ENCODE measurements at places on chromosomes 5 and 9.

- DNase-seq, result no peak
Measured at GRCh38 chr9:89928106-89928505, 323.3 kb downstream of the GADD45G start.

DNA sequence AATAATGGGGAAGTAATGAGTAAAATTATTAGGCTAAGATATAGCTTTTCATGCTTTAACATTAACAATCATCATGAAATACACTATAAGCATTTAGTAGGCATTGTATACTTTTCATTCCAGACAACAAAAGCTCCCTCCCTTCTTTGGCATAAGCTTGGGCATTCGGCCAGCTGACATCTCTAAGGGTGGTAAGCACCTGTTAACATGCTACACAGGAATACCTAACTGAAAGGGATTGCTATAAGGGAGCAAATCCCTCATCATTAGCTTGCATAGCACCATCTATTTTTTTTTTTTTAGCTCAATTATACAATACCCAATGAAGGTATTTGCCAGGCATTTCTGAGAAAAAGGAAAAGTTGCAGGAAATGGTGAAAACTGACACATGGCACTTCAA, 16.6 kb downstream of the STRBP start:
- peak; percentile 29 for DNase-seq

DNA sequence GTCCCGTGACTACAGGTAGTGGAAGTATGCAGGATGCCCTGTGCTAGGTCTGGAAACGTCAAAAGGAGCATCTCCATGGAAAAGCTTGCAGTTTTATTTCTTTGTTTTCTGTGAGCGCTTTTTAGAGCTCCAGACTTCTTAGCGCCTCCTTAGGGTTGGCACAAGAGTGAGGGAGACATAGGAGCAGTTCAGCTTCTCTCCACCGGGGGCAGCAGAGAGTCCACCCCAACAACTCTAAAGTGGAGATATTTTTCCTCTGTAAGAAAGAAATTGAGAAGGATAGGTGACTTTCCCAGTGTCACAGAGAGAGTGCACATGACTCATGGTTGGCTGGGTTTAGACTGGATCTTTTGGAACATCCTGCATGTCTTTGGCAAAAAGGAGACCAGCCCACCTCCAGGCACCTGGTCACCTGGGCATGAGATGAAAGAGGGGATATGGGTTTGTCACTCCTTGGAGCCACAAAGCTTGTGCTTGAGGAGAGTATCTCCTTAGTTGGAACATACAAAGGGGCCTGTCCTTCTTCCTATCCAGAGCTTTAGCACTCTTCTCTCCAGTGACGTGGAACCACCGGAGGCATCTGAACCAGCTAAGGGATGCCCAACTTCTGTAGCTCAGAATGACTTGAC, 637.7 kb downstream of the SEMA5A start:
- peak; percentile 46 for DNase-seq

GRCh38 chr9:134847752-134848432, 32.7 kb upstream of the FCN2 start:
- peak; percentile 56 for DNase-seq

- DNase-seq, result no peak
Measured at GRCh38 chr9:134834217-134834956, 46.2 kb upstream of the FCN2 start.

DNA sequence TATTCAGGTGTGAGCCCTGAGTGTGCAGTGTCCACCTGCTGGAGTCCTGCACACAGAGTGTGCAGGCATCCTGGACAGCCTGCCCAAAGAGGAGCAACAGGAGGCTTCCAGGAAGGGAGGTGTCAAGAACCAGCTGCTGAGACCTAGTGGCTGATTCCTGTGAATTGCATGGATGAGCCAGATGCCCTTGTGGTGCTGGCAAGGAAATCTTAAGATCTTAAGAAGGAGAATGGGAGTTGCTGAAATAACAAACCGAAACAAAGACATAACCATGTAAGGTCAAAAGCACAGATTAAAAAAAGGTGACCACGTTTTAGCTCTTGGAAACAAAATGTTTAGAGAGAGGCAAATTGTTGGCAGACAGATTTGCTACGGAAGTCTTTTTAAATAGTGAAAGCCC, 29.3 kb upstream of the RPS23 start:
- DNase-seq, result no peak

DNA sequence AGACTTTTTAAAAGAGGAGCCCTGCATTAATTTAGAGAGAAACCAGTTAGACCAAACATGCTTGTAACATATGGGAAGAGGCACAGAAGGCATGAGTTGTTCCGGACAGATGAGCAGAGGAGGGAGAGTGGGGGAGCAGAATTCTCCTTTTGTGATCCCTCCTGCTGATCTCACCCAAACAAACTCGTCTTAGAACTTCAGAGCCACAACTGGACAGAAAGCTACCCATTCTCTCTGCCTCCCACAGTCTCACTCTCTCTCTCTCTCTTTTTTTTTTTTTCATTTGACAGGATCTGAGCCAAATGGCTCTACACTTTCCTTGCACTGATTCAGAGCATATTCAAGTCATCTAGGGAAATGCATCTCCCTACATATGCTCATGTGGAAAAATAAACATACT, 196.0 kb upstream of the PAPPA start:
- DNase-seq, result no peak

- peak; percentile 92 for DNase-seq
Measured at GRCh38 chr5:138953387-138954256, 78.5 kb upstream of the LRRTM2 start.

DNA sequence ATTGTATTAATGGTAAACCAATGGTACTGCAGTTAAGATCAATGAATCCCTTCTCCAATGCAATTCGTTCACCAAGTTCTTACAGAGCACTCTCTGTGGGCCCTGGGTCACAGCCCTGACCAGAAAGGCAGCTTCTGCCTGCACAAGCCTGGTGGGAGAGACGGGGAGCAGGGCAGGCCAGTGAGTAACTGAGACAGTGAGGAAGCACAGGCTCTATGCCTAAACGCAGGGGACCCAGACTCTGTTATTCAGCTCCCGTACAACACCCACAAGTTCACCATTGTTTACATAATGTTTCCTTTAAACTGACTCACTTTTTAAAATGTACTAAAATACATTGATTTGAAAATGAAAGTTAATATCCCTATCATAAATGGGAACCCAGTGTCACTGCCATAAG, 40.5 kb upstream of the CTSL start:
- DNase-seq, result no peak

DNA sequence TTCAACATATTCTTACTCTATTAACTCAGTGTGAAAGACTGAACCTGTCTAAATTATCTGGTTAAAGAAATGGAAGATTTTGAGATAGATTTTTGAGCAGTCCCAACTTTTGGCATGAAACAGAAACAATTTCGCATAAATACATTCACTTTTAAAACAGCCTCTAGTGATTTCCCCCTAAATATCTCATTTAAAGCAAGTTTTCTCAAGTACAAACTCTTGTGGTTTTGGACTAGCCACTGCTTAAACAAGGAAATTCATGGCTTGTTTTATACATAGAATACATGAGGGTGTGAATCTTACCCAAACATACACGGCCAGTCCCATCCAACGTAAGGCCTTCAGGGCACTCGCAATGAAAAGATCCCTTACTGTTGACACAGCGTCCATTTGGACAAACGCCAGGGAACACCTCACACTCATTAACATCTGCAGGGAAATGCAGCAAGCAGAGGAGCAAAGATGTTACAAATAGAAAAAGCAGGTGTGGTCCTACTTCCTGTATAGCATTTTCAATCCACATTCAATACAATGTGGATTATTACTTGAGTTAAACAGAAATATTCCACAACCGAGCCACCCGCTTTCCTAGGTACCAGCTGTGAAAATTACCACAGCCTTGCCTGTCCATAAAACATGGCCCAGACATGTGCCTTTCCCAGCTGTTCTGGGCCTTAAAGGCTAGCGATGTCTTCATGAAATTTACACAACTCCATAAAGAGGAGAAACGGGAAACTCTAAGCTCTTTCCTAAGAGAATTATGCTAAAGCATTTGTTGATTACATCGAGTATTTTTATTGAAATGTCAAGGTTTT, 188.8 kb downstream of the FBN2 start:
- peak; percentile 71 for DNase-seq

DNA sequence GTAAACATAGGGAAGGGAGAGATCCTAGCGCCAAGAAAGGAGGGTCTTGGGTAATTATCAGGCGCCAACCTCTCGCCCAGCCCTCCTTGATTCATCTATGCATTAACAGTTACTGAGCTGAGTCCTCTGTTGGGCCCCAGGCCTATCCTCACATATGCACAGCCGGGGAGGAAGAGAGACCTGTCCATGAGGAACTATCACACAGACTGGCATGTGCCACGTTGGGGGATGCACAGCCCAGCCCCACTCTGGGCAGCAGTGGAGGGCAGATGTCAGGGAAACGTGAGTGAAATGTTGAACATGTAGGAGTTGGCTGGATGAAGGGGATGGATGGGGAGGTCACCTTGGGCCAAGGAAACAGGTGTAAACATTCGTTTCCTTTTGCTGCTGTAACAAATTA, 18.8 kb upstream of the ENHO start:
- no peak for DNase-seq

GRCh38 chr5:17221843-17222636, 4.6 kb downstream of the BASP1 start:
- DNase-seq, result peak; percentile 17

- no peak for DNase-seq
Measured at GRCh38 chr9:21830589-21830988, 28.2 kb downstream of the MTAP start.

- no peak for DNase-seq
Measured at GRCh38 chr5:123438244-123438643, 15.0 kb upstream of the CEP120 start.

- DNase-seq, result no peak
Measured at GRCh38 chr5:1017691-1018455, 9.3 kb downstream of the NKD2 start.

GRCh38 chr9:37679649-37680402, 29.1 kb downstream of the FRMPD1 start:
- DNase-seq, result no peak

GRCh38 chr9:78874061-78874460, 577.1 kb downstream of the PSAT1 start:
- DNase-seq, result no peak

- no peak for DNase-seq
Measured at GRCh38 chr9:133773889-133774655, 35.9 kb upstream of the SARDH start.

GRCh38 chr5:161167016-161167767, 315.2 kb upstream of the ATP10B start:
- peak; percentile 4 for DNase-seq

GRCh38 chr5:171419688-171420430, 412 bp downstream of the FGF18 start:
- peak; percentile 73 for DNase-seq

DNA sequence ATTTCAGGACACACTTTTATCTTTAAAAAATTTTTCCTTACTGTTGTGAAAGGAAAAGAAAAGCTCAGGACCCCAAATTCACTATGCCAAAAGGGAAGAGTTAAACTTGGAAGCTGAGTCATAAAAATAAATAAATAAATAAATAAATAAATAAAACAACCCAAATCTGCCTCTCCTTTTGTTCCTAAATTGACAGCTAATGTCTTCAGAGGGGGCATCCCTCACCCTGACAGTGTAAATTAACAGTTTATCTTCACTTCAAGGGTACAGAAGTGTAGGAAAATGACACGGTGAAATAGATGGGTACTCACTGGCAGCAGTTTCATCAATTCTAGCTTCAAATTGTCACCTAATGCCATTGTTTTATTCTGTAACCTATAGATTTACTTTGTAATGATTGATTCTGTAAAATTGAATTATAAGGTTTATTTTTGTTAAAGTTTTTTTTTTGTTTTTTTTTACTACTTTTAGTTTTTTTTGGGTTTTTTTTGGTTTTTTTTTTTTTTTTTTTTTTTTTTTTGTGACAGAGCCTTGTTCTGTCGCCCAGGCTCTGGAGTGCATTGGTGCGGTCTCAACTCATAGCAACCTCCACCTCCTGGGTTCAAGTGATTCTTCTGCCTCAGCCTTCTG, 18.5 kb upstream of the ANXA1 start:
- no peak for DNase-seq

DNA sequence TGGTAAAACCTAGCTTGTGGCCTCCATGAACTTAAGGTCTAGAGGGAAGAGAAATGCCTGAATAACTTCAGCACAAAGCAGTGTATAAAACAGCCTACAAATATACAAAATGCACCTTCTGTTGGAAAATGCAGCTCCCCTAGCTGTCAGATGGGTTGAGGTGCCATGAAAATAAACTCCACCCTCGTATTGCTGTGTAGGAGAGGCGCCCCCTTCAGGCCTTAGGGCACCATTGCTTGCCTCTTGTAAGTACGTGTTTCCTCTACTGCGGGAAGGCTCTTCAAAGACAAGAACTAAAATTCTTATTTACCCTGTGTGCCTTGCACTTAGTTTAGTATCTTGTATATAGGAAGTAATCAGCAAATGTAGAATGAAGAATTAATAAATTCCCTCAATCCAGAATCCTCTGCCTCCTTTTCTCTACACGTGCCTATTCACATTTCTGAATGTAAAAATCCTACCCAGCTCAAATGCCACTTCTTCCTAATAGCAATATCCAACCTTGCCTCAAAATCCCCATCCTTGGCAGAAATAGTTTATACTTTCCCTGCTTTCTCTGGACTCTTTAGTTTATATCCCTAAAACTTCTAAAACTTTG, 393.7 kb upstream of the PDE4D start:
- DNase-seq, result peak; percentile 81

GRCh38 chr5:39605588-39606575, 181.1 kb upstream of the DAB2 start:
- no peak for DNase-seq

GRCh38 chr9:87433853-87434252, 63.8 kb upstream of the DAPK1 start:
- DNase-seq, result no peak

- no peak for DNase-seq
Measured at GRCh38 chr9:117737721-117738226, 33.6 kb downstream of the TLR4 start.

DNA sequence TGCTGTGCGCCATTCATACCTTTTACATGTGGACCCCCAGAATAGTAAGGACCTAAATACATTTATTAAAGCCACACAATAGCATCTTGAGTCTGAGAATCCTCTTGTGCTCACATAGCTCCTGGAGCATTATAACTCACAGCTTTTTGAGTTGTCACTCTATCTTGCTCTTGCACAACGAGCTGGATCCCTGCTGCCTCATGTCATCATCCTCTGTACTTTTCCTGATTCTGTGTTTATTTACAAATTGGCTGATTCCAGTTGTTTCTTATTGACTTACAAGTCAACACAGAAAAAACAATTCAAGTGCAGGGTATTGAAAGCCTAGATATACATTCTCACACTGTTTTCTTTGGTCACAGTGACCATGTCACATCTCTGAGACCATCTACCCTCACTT, 112.9 kb downstream of the SLC1A3 start:
- no peak for DNase-seq

GRCh38 chr5:27652505-27652904, 614.1 kb upstream of the CDH9 start:
- DNase-seq, result peak; percentile 5

DNA sequence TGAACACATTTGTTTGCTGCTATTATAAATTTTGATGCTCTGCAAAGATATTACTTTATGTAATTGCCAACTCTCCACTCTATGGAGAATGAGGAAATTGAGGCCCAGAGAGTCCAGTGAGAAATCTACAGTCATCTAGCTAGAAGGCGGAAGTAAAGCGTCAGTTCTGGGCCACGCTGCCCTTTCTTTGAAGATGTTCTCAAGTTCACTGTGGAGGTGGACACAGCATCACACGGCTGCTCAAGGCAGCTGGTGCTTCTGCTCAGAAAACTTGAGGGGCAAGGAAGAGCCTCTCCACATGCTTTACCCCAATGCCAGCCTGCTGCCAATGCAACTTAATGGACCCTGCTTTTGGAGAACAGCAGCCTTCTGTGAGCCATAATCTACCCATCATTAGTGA, 96.3 kb downstream of the TTLL11 start:
- no peak for DNase-seq
